Activated CD4-positive, alpha-beta T cell treated with anti-CD3 and anti-CD28 coated beads for 48 hours (primary cell): ENCODE measurements at places on chromosomes 2 and 18.
A peak's percentile ranks its signal among the peaks of the same experiment; 100 is the strongest.

- no peak for DNase-seq
Measured at GRCh38 chr18:35933982-35934381, 38.5 kb upstream of the RMP24 start.

DNA sequence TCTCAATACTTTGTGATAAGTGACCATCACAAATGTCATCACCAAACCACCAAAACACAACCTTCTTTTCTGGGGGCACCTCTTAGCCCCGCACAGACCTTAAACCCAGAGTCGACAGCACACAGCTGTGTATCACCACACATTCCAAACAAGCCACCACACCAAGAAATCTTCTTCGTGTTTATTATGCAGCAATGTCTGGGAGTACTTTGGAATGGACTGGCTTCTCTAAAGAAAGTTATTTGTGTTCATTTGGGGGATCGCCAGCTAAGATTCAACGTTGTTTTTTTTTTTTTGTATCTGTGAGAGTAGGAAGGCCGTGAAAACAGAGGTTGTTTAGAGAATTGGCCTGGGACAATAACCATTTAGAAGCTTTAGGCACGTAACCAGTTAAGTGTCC, 1.1 kb upstream of the MTA3 start:
- DNase-seq: no peak

DNA sequence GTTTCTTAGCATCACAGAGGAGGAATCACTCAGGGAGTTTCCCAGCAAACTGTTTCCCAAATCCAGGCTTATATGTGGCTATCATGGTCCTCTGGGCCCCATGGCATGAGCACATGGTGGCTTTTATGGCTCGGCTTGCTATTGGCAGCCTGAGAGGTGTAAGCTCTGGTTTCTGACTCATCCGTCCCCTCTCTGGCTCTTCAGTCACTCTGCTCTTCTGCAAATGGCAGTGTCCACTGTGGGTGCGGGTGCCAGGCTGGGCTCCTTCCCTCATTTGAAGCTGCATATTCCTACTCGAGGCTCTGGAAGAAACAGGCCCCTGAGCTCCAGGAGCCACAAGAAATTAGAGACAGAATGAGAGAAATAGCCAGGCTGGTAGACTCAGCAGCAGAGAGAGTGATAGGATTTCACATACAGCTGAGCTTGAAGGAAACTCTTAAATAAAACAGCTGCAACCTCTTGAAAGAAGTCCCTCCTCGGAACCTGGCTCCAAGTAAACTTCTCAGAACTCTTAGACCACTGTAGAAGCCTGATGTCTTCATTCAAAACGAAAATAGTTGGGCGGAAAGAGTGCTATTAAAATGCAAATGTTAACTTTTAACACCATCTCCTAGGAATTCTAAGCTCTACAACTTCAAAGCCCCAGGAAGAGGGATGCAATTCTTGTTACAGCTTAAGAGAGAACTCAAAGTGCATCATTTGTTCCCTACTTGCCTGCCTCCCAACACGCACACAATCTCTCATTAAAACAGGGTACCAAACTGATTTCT, 212.6 kb upstream of the SP5 start:
- no peak for DNase-seq

GRCh38 chr2:45275242-45275805, 266.1 kb upstream of the SIX2 start:
- no peak for DNase-seq

DNA sequence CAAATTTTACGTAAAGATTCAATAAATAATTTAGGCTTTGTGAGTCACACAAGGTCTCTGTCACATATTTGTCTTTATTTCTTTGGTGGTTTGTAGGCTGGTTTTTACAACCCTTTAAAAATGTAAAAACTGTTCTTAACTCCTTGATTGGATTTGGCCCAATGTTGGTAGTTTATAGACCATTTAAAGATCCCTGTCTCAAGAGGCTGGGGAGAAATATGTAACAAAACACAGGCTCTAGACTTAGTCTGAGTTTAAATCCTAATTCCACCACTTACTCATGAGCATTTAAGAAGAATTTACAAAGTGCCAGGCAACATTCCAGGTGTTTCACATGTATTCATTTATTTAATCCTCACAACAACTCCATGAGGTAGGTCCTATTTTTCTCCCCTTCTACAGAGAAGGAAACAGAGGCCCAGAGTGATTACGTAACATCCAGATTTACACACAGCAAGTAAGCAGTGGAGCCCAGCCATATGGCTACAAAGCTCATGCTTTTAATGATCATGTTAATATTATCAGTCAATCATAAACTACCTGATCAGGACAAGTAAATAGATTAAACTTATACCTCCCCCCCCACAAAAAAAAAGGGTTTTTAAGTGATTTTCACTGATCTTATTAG, 416.6 kb upstream of the ACVR2A start:
- no peak for DNase-seq

- DNase-seq: no peak
Measured at GRCh38 chr2:109230941-109231420, 102.0 kb downstream of the SH3RF3 start.

DNA sequence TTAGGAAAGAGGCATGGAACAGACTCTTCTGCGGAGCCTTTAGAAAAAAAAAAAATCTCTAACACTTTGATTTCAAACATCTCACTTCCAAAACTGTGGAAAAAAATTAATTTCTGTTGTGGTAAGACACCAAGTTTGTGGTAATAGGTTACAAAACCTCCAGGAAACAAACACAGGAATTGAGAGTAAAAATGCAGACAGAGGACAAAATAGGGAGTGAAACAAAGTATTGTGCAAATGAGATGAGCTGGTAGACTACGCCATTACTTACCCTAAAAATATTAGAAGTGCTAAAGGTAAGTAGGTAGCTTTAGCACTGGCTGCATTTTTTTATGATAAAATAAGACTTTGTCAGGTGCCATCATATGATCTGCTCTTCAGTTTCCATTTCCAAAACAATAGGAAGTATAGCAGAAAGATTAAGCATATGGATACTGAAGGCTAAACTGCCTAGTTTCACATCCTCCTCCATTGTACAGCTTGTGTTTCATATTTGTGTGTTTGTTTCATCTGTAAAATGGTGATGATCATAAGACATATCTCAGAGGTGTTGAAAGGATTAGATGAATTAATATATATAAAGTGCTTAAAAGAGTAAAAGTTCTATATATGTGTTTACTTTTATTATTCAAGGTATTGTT, 309.2 kb downstream of the NR4A2 start:
- DNase-seq: no peak

- DNase-seq: peak; percentile 12
Measured at GRCh38 chr2:31428001-31428418, 13.5 kb upstream of the XDH start.

DNA sequence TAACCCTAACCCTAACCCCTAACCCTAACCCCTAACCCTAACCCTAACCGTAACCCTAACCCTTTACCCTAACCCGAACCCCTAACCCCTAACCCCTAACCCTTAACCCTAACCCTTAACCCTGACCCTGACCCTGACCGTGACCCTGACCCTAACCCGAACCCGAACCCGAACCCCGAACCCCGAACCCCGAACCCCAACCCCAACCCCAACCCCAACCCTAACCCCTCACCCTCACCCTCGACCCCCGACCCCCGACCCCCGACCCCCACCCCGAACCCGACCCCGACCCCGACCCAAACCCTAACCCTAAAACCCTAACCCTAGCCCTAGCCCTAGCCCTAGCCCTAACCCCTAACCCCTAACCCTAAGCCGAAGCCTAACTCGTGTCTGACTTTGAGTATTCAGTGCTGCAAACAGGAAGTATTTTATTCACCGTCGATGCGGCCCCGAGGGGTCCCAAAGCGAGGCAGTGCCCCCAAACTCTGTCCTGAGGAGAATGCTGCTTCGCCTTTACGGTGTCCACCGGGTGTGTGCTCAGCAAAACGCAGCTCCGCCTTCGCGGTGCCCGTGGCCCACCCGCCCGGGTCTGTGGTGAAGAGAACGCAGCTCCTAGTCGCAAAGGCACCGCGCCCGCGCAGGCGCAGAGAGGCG, 36.0 kb downstream of the FAM110C start:
- DNase-seq: no peak

DNA sequence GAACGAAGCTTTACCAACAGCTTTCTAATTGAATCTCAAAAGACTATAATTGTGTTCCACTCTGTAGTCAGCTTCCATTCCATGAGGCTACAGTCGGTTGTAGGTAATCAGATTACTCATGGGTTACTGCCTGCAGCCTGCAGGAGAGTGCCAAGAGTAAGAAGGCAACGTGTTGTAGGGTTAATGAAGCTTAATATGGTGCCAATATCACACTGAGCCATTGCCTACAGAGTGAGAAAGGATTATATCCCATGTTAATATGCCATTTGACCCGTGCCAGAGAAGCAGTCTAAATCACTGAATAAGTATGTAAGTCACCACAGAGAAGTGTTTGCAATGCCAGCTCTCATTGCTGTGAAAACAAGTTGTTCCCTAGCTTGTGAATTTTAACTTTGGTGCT, 734.5 kb upstream of the ACVR2A start:
- DNase-seq: no peak

GRCh38 chr2:15272942-15273341, 288.2 kb downstream of the NBAS start:
- no peak for DNase-seq

- DNase-seq: no peak
Measured at GRCh38 chr2:239950144-239951128, 74.7 kb downstream of the NDUFA10 start.

- DNase-seq: no peak
Measured at GRCh38 chr2:28296243-28296642, 96.4 kb upstream of the FOSL2 start.

- peak; percentile 65 for DNase-seq
Measured at GRCh38 chr2:68465081-68465916, 1.8 kb downstream of the FBXO48 start.

DNA sequence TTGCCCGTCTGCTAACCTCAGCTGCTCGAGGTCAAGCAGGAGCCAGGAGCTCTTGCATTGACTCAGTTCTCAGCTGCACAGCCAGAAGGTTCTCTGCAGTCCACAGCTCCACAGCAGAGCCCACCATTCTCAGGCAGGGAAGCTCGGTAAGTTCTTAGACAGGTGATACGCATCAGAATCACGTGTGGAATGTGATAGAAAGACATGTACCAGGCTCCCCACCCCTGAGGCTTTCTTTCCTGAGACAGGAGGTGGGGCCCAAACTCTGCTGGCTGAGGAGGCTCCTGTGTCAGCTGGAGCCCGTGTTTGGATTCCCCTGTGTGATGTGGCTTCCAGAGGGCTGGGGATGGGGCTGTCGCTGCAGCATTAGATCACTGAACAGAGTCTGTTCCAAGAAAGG, 28.0 kb downstream of the DIPK1C start:
- no peak for DNase-seq

GRCh38 chr18:10895976-10896375, 253.4 kb downstream of the PIEZO2 start:
- no peak for DNase-seq

DNA sequence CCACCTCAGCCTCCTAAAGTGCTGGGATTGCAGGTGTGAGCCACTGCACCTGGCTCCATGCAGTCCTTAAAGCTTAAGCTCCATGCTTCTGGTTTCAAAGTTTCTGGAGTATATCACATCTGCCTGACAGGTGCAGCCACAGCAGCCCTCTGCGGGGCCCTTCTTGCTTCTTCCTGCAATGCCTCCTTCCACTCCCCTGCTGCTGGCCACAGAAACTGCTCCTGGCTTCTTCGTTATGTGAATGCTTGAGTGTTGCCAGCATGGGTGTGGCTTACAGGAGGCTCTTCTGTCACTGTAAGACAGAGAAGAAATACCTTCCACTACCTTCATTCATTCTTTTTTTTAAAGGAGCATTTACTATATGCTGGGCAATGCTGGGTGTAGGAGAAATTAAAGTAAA, 10.1 kb upstream of the CCBE1 start:
- DNase-seq: no peak

GRCh38 chr2:224870341-224870740, 154.2 kb upstream of the CCDC195 start:
- DNase-seq: no peak

- peak; percentile 89 for DNase-seq
Measured at GRCh38 chr2:85418132-85419008, at the start of gene SH2D6. Gene SH2D6, plus strand, starts transcription at chr2:85418714. Its CDS starts 10,752 bp downstream, at chr2:85429466.

- no peak for DNase-seq
Measured at GRCh38 chr18:35491700-35492077, 6.1 kb downstream of the INO80C start.

DNA sequence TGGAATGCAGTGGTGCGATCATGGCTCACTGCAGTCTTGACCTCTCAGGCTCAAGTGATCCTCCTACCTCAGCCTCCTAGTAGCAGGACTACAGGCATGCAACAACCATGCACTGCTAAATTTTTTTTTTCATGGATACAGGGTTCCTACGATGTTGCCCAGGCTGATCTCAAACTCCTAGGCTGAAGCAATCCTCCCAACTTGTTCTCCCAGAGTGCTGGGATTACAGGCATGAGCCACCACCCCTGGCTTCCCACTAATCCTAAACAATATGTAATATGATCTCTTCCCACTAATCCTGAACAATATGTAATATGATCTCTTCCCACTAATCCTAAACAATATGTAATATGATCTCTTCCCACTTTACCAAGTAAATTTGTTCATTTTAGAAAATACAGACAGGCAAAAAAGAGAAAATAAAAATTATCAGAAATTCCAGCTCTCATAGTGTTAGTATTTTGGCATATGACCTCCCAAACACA, 33.7 kb upstream of the C18orf32 start:
- no peak for DNase-seq
